Fibroblast of skin of back (primary cell): ENCODE measurements at places on chromosomes 6 and 20.

GRCh38 chr6:84002226-84002625, 31.3 kb upstream of the MRAP2 start:
- no peak for DNase-seq

- no peak for DNase-seq
These were observed 25.7 kb downstream of the FOXC1 start for GRCh38 chr6:1635305-1636010.

DNA sequence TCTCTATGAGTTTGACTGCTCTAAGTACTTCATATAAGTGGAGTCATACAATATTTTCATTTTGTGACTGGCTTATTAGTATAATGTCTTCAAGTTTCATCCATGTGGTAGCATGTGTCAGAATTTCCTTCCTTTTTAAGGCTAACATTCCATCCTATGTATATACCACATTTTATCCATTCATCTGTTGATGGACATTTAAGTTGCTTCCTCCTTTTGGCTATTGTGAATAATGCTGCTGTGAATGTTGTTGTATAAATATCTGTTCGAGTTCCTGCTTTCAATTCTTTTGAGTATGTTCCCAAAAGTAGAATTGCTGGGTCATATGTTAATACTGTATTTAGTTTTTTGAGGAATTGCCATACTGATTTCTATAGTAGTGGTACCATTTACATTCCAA, 79.5 kb downstream of the PTPRA start:
- DNase-seq, result peak; percentile 15

- no peak for DNase-seq
These were observed 162.7 kb upstream of the MLN start for GRCh38 chr6:33966536-33966935.

DNA sequence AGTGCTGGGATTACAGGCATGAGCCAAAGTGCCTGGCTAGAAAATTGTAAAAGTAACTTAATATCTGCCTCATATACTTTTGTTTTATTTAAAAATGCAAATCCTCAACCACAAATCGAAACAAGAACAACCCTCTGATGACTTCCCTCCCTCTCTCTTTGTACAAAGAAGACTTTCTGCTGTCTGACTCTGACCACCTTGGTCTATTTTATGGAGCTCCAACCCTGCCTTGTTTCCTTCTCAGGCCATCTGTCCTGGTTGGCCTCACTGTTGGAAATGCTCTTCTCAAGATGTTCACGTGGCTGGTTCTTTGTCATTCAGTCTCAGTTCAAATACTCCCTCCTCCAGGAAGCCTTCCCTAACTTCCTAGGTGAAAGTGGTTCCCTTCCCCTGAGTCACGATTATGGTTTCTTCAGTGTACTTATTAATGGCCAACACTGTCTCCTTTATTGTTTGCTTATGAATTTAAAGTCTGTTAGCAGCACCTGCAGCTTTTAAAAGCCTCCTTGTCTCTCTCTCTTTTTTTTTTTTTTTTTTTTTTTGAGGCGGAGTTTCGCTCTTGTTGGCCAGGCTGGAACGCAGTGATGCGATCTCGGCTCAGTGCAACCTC, 151.5 kb upstream of the SALL4 start:
- DNase-seq, result no peak

DNA sequence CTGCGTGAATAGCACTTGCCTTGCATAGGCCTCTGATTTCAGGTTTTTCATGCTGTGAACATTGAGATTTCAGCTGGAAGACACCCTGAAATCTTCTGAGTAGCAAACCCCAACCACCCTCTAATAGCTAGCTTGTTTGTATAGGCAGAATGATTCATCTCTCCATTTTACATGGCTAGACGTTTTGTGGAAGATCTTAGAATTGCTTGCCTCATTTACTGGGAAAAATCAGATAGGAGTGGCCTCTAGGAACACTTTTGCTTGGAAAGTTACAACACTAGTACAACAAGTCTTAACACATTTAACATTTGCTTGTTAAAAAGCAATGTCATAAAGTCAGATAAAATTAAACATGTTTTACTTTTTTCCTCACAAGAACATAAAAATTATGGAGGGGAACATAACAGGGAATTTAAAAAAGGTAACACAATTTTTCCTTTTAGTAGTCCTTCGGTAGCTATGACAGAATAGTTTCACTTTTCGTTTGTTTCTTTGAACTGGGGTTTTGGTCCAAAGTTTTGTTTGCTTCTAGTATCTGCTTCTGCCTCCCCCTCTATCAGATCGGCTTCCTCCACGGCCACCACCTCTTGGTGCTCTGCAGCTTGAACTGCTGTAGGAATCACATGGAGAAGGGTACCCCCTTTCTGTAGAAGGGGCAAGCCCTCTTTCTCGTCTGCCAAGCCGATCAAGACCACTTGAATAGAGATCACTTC, 102.2 kb upstream of the PTCHD4 start:
- DNase-seq, result no peak

DNA sequence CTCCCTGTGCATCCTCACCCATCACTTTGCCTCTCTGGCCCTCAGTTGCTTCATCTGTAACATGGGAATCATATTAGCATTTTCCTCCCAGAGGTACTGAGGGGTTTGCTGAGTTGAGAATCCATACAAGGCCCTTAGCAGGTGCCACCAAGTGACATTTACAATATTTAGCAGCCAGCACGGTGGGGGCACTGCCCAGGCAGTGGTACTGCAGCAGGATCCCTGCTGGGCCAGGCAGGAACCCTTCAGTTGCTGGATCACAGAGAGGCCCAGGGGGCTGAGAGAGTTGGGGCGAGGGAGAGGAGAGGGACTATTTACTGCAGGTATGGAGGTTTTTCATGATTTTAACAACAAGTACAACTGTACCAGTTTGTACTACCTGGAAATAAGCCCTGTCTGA, 65.9 kb downstream of the CDH22 start:
- DNase-seq, result no peak

- peak; percentile 79 for DNase-seq
These were observed 1.2 kb upstream of the COL19A1 start for GRCh38 chr6:69865126-69865525.

GRCh38 chr20:38927902-38928578, 1.8 kb downstream of the FAM83D start:
- DNase-seq, result no peak

DNA sequence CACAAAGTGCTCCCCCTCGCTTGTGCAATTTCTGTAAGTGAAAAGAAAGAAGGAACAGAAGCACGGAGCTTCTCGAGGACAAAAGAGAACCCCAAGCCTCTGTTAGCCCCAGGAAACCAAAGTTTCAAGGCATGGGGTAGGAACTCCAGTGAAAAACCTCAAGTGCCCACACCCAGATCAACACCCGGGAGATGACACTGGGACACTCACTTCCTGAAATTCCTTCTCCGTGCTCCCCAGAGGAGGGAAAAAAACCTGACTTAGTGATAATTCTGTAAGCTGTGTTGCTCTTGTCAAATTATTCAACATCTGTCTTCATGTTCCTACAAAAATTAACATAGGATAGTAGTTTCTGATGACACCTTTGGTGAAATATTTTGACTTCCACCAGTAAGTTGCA, 4.6 kb downstream of the MDGA1 start:
- DNase-seq, result peak; percentile 33

- DNase-seq, result peak; percentile 13
These were observed 1.4 kb downstream of the ELOVL5 start for GRCh38 chr6:53347250-53347920.

DNA sequence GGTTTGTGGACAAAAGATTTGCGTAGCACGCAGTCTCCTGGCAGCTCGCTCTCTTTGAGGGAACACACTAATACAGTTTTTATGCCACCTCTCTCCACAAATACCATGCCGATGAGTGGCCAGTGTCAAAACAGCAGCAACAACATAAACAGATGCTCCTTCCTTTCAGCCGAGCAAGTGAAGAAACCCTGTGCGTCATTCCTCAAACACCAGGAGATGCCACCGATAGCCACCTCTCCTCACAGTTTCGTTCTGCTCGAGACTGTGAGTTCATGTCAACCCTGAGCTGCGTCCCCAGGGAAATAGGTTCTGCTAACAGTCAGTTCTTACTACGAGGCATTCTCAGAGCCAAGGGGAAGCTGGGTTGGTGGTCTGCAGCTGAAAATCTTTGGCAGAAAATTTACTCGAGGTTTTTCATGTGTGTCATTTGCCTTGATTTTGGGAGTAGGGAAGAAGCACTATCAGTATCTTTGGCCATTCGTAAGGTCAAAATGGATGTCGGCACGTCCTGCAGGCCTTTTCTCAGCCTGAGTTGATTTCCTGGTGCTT, 59.9 kb downstream of the EYA2 start:
- peak; percentile 97 for DNase-seq

DNA sequence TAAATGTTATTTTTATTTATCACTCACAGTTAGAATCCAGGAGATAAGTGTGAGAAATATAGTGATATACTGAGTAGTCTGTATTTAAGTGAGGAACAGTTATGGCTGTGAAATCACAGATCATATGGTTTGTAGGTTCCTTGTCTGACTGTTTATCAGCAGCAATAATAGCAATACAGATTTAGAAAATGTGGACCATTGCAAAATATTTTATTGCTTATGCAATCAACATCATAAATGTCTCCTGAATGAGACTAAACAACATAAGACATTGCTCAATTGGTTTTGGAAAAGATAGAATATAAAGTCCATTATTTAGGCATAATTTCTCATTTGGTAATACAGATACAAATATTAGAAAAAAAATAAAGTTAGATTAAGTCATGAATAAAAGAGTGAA, 43.7 kb downstream of the CCDC170 start:
- no peak for DNase-seq

- DNase-seq, result no peak
These were observed 19.7 kb downstream of the AKIRIN2 start for GRCh38 chr6:87682310-87682709.

GRCh38 chr20:60955706-60956105, 296.4 kb upstream of the CDH4 start:
- no peak for DNase-seq

GRCh38 chr20:19945732-19946670, 71.2 kb upstream of the NAA20 start:
- no peak for DNase-seq

DNA sequence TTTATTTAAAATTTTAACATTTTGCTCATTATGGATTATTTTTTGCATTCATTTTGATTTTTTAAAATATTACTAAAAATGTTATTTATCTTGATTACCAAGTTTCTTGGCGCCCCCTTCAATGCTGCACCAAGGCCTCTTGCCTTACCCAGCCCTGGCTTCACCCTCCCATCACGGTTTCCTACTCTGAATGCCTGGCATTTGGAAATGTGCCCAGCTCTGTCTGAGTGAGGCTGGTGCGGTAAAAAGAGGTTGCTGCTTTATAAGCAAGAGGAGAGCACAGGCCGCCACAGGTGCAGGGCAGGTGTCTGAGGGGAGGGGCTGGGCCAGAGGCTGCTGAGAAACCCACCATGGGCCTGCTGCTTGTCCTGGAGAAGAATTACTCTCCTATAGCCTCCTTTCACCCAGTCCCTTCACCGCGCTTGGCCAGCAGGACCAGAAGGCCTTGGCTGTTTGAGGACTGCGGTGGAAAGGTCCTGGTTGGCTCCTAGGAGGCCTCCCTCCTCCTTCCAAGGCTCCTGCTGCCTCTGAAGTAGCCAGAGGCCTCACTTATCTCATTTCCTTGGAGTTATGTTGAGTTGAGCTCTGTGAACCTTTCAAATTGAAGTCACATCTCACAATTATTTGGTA, 62.6 kb downstream of the BANF2 start:
- DNase-seq, result no peak

- no peak for DNase-seq
These were observed 74.7 kb upstream of the TNFAIP3 start for GRCh38 chr6:137792160-137793033.

GRCh38 chr6:133645966-133646740, 242.8 kb upstream of the TCF21 start:
- DNase-seq, result peak; percentile 92

- DNase-seq, result no peak
These were observed 50.5 kb downstream of the CBFA2T2 start for GRCh38 chr20:33540427-33540826.
